ENCODE measurements at places on chromosomes 3 and 15.
A peak's percentile ranks its signal among the peaks of the same experiment; 100 is the strongest.

DNA sequence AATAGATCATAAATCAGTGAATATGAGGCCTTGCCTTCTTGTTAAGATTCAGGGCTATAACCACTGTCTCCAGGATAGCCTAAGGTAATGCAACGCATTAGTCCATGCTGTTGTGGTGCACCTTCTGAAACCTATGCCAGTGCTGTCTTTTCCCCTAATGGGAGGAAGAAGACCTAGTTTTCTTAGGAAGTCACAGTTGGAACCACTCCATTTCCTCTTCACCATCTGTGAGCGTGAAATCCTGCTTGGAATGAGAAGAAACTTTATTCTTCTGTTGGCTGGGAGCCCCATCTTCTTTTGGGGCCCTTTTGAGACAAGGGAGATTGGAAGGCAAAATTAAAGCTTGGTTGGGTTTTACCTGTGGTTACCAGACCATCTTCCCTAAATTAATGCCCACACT is 25.9 kb upstream of the SLC7A14 start:
- DNase-seq: no peak

DNA sequence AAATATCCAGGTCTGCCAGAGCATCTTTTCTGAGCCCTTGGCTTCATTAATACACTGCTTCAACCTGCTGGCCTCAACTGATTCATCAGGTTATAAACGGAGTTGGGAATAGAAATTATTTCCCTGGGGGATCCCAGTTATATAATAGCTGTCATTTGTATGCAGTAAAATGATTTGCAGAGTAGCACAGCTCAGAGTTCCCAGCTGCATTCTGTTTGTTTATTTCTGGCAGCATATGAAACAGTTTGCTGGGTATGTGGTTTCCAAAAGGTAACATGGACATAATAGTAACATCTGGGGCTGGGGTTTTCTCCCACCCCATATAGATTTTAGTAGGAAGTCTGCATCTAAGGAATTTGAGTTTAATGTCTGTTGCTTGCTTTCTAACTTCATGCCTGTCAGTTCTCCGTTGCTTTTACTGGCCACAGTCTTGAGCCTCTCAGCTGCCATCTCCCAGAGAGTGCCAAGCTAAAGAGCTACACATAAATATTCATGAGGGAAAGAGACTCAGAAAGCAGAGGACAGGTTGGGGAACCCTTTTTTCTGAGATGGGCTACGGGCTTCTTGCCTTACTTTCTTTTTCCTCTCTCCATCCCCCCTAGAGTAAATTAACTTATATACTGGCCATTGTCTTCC is 124.6 kb downstream of the TMEM108 start:
- DNase-seq: no peak

DNA sequence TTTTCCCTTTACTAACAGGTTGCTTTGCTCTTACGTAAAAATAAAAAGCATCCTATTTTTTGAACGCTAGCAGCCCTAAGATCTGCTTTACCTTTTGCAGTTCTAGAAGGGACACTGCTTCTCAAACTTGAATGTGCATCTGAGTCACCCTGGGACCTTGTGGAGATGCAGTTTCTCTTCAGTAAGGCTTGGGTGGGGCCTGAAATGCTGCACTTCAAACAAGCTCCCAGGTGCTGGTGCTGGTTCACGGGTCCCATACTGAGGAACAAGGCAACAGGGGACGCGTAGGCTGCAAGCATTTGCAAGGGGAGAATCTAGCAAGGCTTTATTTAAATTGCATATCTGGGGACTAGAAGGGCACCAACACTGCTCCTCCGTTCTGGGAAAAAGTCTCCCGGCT is 30.0 kb downstream of the MB21D2 start:
- DNase-seq: no peak

DNA sequence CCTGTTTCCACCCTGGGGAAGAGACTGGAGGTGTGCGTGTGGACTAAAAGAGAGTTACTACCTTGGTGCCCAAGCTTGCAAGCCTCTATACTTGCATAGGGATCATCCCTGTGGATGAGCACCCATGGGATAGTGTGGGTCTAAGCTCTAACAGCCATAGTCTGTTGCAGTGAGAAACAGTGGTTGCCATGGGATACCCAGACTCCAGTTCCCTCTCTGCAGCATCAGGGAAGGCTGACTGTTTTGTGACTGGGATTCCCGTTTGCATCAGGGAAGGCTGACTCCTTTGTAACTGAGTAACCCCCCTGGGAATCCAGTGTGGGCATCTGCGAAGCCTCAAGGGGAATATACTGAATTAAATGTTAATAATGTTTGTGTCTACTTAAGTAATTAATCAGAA is 196.1 kb downstream of the ZNF621 start:
- DNase-seq: no peak

DNA sequence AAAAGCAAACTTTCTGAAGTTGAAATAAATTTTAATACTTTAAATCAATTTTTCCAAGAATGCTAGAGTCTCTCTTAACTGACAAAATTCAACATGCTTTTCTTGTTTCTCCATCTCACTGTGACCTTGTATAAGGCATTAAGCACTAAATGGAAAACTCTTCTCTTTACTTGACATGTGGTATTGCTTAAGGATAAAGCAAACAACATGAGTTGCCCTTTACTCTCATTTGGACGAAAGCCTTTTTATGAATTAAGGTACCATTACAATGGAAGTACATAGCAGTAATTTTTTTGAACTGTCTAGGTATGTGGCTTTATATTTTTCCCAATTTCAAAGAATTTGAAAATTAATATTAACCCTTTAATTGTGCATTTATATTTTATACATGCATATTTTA is 1.4 kb downstream of the STRIT1 start:
- DNase-seq: no peak

GRCh38 chr3:65806600-65806999 is 232.1 kb downstream of the MAGI1 start:
- DNase-seq: no peak

GRCh38 chr3:189186101-189186500 is 14.3 kb downstream of the TPRG1 start:
- DNase-seq: no peak

GRCh38 chr15:57217778-57218598 is 158.3 kb upstream of the CGNL1 start:
- DNase-seq: no peak

GRCh38 chr3:95049841-95050240 is 987.0 kb downstream of the NSUN3 start:
- no peak for DNase-seq

GRCh38 chr3:44421280-44421679 is 56.2 kb downstream of the ZNF445 start:
- peak; percentile 15 for DNase-seq

- no peak for DNase-seq
Observed at GRCh38 chr3:115758076-115758763, 134.9 kb downstream of the GAP43 start.

DNA sequence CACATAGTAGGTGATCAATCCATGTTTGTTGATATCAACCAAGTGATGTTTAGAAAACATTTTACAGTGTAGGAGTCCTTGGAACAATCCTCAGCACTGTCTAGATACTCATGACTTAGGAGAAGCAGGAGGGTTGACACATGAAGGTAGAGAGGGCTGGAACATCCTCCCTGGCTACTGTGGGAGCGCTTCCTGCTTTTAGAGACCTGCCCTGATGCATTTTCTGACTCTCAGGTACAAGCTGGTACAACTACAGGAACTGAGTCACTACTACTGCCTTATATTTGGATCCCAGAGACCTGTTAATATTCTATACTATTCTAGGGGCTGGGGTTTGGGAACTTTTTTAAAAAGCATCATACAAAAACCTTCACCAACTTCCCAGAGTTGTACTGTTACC is 20.1 kb downstream of the GPR156 start:
- no peak for DNase-seq

DNA sequence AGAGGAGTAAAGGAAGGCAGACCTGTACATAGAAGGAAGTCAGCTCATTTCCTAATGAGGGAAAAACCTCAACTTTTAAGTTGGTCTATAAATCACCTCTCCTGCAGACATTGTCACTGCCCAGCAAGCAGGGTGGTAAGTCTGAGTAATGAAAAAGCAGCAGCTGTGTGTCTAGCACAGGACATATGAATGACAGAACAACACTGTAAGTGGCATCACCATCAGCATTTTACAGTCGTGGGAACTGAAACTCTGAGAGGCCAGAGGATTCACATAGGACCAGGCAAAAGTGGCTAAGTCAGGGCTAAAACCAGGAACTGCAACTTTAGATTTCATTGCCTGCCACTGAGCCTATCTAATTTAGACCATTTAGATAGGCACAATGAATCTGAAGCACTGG is 235.6 kb downstream of the CLSTN2 start:
- no peak for DNase-seq

DNA sequence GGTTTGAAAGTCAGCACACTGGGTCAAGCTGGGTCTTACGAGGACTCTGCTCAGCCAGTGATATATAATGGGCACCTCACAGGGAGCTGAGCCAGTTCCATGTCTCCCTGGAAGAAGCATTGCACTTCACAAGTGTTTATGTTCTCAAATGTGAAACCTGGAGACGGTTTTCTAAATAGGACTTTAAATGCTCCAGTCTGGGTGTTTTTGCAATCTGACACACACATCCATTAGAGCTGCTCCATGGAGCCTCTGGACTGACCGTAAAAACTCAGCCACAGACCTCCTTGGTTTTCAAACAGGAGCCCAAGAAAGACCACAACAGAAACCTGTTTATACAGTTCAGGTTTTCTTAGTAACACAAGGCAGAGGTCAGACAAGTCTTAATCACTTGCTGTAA is 201.3 kb upstream of the LRIG1 start:
- DNase-seq: no peak

DNA sequence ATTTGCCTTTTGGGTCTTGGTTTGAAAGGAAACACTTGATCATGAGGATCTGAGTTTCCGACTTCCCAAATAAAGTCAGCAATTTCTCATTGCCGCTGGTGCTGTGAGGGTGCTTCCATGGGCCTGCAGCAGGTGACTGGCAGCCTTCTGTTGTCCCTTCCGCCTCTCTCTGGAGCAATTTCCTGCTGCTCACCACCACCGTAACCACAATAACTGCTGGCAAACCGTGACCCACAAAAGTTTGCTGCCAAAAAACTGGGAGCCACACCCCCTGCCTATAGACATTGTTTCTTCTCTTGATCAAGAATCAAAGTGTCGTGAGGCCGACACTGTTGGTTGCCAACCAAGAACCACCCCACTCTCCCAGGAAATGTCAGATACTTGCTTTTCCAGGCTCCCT is 164.0 kb downstream of the NR2F2 start:
- no peak for DNase-seq

DNA sequence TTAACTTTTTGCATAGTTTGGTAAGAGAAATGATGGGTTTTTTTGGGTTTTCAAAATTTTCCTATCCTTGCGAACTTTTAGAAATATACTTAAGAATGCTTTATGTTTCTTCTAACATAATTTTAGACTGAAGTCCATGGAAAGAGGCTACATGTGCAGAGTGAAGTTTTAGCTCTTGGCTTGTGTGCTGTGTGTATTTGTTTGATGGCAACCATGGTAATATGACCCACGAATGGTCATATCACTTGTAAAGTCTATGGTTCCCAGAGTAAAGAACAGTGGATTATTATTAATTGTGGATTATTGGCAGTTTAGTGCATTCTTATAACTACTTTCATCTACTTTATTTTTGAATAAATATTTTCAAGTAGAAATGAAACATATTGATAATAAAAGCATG is 124.0 kb upstream of the GOLGA6L4 start:
- no peak for DNase-seq

- peak; percentile 73 for DNase-seq
Observed at GRCh38 chr15:25860885-25861866, 2.0 kb downstream of the ATP10A start.

- no peak for DNase-seq
Observed at GRCh38 chr3:124504332-124505059, 225.8 kb upstream of the UMPS start.

DNA sequence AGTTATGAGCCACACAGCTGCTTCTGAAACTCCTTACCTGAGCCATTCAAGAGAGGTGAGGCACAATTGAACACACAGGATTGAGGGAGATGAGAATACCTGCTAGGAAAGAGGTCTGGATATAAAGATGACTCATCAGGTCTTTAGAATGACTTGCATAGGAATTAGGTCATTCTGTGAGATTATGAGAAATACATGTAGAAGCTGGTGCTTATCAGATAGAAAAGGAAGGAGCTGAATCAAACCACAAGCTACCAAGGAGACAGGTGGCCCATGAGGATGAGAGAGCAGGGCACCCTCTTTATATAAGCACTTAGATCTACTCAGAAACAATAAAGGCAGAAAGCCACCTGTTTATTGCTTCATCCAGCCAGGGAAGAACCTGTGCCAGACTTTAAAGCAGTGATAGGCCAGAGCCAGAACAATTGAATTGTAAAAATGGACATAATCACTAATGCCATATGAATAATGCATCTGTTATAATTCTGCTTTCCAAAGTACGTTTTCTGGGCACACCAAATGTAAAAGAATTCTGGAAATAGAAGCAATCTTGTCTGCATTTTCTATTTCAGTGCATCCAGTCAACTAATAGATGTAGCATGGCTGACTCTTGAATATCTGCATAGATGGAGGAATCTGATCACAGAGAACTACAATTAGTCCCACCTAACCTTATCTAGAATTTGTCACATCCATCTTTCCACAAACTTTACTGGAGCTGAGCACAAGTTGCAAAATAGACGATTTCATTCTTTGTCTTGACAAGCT is 74.9 kb downstream of the PIK3R4 start:
- DNase-seq: no peak

- DNase-seq: no peak
Observed at GRCh38 chr3:116579840-116580239, 129.7 kb upstream of the TUSC7 start.

DNA sequence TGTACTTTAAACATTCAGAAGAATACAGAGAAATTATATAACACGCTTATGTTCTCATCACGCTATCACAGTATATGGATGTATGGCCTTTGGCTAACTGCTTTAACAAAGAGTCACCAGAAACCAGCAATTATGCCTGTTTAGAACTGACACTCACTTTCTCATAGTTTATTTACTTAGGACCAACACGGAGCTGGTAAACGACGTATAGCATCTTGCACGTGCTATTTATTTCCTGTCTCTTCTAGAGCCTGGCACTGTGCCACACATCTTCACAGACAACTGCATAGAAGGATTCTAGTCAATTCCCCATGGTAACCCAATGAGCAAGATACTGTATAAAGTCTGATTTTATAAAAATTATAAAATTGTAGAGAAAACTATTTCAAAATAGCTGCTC is 43.6 kb downstream of the TBC1D2B start:
- peak; percentile 56 for DNase-seq

- no peak for DNase-seq
Observed at GRCh38 chr3:173650596-173650995, 253.1 kb downstream of the NLGN1 start.

DNA sequence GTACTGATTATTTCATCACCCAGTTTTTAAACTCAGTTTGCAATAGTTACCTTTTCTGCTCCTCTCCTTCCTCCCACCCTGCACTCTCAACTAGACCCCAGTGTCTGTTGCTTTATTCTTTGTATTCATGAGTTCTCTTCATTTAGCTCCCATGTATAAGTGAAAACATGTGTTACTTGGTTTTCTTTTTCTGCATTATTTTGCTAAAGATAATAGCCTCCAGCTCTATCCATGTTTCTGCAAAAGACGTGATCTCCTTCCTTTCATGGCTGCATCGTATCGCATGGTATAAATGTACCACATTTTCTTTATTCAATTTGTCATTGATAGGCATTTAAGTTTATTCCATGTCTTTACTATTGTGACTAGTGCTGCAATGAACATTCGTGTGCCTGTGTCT is 79.0 kb downstream of the NAALADL2 start:
- no peak for DNase-seq

Data from activated CD8-positive, alpha-beta memory T cell treated with anti-CD3 and anti-CD28 coated beads, Interleukin-2, amount 10 ng/mL, durations not matched to agents 7 days and 5 days (primary cell).